ENCODE measurements at places on chromosomes 4 and X. TPM values are rescaled to one million over a fixed set of nuclear protein-coding genes. Genes with fewer than 3 reads are reported as not detected.

The TMPRSS11F gene
- not detected for total RNA-seq

The WNK3 gene
- 5.7 TPM for total RNA-seq

The FMR1NB gene
- not detected for total RNA-seq

The PCDH10 gene
- total RNA-seq = 30.5 TPM

The NSDHL gene
- total RNA-seq = 18.1 TPM

The CYBB gene
- total RNA-seq = not detected

The RAB40AL gene
- total RNA-seq = not detected

The CLGN gene
- total RNA-seq = 0.60 TPM

The DGKK gene
- not detected for total RNA-seq

The CRMP1 gene
- 59.5 TPM for total RNA-seq

The NAA11 gene
- not detected for total RNA-seq

The MAGEC3 gene
- total RNA-seq = not detected

The RTL9 gene
- 0.33 TPM for total RNA-seq

The GAGE12J gene
- total RNA-seq = not detected

The SSX2B gene
- total RNA-seq = not detected
